Left colon (tissue), 2 donors: ENCODE measurements at places on chromosomes 12 and 14. TPM values are rescaled to one million over a fixed set of nuclear protein-coding genes. Genes with fewer than 3 reads are reported as not detected.

Gene CLEC2B
- total RNA-seq, result 1.6 TPM

Gene DCAF11
- total RNA-seq, result 107 TPM

Gene CCDC177
- not detected for total RNA-seq

Gene GPD1
- 1.8 TPM for total RNA-seq

DNA sequence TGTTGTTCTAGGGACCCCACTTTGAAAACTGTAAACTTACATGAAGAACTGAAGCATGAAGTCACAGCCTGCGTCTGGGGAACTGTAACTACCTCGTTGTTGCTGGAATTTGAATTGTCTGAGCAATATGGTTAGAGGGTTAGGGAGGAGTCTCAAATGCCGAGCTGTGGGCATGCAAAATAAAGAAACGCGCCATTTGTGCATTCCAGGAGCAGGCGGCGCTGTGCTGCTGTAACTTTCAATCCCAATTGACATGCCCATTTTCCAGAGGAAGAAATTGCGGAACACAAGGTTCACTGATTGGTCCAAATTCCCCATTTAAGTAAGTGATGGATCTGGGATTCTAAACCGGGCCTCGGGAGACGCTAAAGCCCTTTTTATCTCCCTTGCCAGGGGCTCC lies 61.3 kb downstream of the ZNF664 start:
- DNase-seq, result no peak

DNA sequence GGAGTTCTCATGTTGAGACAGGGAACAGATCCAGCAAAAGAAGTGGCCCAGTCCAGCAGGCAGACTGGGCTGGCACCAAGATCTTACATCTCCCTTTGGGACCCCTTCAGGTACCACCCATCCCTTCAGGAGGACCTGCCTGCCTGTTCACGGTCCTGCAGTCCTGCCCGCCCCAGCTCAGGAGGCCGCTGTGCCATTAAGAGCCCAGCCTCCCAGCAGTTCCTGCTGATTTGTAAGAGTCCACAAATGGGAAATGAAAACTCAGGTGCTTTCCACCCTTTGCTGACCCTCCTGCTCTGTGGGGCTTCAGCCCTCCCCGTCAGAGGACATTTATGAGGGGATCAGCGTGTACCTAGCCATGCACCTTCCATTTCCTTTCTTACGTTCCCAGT lies 39.5 kb downstream of the C14orf132 start:
- no peak for DNase-seq

DNA sequence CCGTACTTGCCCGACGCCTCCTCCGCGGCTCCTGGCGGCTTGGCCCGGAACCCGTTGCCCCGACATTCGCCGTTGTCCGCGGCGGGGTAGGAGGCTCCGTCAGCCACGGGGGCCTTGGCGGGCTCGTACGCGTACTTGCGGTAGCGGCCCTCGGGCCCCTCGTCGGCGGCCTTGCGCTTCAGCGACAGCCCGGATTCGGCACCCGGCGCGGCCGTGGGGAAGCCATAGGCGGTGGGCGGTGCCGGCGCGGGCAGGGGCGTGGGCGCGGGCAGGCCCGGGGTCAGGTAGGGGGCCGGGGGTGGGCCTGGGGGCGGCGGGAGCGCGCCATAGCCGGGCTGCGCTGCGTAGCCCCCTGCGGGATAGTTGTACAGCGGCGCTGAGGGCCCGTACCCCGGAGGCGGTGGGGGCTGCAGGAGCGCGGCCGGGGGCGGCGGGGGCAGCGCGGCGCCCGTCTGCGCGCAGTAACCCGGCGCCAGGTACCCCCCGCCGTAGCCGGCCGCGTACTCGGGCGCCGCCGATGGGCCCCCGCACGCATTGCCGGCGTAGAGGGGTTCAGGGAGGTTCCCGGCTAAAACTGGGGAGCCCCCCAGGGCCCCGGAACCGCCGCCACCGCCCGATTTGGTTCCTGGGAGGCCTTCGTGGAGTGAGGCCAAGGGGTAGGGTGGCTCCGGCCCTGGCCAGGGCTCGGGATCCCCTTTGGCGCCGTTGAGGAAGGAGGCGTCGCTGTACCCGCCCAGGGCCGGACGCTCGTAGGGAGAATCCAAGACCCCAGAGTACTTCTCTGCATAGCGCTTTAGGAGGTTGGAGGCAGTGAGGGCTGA lies 26.9 kb downstream of the FIGNL2 start:
- no peak for DNase-seq

- no peak for DNase-seq
Observed at GRCh38 chr12:79936670-79937069, 1.8 kb upstream of the PPP1R12A start.

DNA sequence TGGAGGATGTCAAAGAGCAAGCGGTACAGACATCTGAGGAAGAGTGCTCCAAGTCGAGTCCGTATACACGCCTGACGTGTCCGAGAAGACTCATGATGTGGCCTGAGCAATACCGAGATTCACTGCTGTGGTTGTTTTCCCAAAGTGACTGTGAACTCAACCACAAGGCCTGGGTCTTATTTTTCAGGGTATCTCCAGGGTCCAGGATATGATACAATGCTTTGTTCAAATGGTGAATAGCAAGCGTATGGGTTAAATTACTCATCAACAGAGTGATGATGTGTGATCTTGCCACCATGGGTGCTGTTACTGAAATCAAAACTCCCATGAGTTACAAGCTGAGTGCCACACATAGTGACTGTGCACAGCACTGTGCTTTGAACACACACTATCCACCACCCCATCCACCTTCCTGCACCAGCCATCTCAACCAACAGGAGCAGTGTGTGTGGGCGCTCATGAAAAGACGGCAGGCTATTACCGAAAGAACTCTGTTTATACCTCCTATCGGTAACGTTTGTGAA lies 109.6 kb downstream of the BCAT1 start:
- no peak for DNase-seq

- DNase-seq, result peak; percentile 57
Observed at GRCh38 chr14:20416223-20416622, 2.9 kb upstream of the TEP1 start.

DNA sequence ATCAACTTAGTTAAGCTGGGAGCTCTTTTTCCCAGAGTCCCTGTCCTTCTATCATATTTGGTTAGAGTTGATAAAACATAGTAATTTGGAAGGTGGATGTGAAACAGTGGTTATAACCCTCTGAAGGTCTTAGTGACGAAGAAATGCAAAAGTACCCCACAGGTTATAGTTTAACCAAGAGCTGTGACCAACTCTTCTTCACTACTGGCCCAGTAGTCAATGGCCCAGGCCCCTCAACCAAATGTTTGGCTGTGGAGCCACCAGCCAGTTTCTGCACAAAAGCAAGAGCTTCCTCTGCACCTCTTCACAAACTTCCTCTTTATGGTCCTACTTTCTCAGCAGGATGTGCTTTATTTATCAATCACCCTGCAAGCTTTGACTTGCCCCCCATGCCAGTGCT lies 132.6 kb downstream of the BMP4 start:
- no peak for DNase-seq

DNA sequence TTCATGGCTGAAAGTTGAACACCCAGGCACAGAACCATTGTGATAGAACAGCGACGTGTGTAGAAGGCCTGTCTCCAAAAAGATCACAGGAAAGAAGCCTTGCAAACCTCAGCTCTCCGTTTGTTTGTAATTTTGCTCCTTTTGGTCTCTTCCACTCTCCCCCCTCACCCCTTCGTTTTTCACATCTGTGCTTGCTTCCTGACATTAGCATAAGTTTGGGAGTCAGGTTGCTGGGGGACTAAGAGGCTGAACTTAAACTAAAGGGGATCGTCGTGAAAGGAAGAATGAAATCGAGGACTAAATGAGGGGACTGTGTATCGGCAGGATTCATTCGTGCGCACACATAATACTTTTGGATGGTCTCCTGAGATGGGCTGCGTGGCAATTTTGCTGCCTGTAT lies 200.6 kb downstream of the BCAT1 start:
- DNase-seq, result no peak
